ENCODE measurements at places on chromosomes 4 and X.

- DNase-seq: no peak
Observed at GRCh38 chr4:96056346-96056934, 216.5 kb downstream of the PDHA2 start.

- DNase-seq: no peak
Observed at GRCh38 chr4:8308144-8308543, 38.6 kb downstream of the HTRA3 start.

- DNase-seq: no peak
Observed at GRCh38 chr4:113476800-113477199, 284.7 kb downstream of the CAMK2D start.

DNA sequence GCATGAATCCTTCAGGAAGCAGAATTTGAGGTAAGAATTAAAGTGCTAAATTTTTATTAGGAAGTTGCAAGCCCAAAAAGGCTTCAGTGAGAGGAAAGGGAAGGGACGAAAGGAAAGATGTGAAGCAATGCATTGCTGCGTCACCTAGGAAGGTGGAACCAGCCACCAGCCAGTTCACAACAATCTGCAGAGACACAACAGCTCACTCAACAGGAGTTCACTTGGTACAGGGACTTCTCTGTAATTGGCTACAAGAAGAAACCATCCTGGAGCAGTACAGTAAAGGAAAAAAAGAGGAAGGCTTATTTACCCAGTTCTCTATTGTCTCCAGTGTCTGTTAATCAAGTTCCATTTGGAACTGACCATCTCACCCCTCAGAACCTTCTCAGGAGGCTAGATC is 157.6 kb downstream of the HNRNPD start:
- no peak for DNase-seq

DNA sequence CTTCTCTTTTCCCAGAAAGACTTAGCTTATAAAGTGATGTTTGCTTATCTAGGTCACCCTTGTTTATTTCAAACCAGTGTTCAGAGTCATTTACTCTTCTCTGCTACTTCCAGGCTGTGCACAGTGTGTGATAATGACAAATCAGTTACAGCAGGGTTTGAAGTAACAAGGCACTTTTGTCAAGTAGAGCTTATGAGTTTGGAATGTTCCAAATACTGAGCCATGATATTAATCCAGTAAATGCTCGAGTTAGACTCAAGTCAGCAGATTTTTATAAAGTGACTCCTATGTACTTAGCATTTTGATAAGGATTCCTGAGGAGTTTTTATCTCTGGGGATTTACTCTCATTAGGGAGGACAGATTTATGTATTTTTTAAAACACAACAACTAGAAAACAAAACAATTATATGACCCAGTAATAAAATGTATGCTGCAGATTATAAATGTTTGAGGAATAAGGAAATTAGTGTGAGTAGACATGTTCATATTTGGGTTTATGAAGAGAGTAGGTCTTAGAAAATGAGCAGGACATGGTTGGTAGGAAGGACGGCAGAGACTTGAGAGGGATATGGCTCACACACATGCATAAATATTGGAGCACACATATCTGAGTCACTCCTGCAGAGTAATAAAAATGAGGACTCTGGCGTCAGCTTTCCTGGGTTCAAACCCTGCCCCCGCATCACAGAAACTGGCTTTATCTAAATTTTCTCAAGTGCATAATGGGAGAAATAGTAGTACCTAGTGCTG is 271.2 kb downstream of the FBXO8 start:
- no peak for DNase-seq

- no peak for DNase-seq
Observed at GRCh38 chr4:25437926-25438325, 60.9 kb downstream of the ANAPC4 start.
